ENCODE measurements at places on chromosomes 11 and 22.

GRCh38 chr11:85699957-85700741, 14.2 kb upstream of the CCDC89 start:
- DNase-seq = no peak

DNA sequence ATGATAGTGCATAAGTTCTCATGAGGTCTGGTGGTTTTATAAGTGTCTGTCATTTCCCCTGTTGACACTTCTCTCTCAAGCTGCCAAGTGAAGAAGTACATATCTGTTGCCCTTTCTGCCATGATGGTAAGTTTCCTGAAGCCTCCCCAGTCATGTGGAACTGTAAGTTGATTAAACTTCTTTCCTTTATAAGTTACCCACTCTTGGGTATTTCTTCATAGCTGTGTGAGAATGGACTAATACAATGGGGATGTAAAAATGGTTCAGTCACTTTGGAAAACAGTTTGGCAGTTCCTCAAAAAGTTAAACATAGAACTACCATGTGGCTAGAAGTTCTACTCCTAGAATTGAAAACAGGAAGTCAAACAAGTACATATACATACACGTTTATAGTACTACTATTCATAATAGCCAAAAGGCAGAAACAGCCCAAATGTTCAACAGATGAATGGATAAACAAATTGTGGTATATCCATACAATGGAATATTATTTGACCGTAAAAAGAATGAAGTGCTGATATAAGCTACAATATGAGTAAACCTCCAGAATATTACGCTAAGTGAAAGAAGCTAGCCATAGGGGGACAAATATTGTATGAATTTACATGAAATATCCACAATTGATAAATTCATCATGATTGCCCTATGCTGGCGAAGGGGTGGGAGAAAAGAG, 16.0 kb upstream of the DKK3 start:
- no peak for DNase-seq

DNA sequence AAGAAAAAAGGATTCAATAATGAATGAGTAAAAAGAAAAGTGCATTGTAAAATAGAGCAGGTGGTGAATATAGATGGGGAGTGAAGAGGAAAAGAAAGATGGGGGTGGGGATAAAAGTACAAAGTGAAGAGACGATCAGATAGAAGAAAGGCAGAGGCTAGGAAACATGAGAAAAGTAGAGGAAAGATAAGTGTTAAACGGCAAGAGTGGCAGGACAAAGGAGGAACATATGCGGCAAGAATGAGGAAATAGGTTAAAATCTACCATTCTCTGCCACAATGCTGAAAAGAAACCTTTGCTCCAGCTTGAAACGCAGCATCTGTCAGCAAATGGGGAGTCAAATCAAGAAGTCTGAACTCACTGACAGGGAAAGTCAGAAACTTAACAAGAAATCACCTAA, 6.8 kb downstream of the FUT4 start:
- no peak for DNase-seq

GRCh38 chr11:65219930-65220213, 38.1 kb downstream of the CAPN1 start:
- no peak for DNase-seq

DNA sequence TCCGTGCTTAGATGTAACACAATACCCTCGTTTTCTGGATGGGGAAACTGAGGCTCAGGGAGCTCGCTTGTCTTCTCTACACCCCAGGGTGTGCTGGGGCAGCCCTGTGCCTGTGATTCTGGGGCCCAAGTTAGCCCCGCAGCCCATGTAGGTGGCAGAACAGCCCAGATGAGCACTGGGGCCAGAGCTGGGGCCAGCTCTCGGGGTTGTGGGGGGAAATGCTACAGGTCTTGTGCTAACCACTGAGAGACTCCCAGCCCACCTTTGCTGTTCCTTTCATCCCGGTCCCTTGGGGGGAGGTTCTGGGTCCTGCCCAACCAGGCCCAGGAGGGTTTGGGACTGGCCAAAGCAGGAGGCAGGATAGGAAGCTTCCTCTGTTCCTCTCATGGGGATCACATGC, 13.5 kb downstream of the MYEOV start:
- DNase-seq = peak; percentile 15

DNA sequence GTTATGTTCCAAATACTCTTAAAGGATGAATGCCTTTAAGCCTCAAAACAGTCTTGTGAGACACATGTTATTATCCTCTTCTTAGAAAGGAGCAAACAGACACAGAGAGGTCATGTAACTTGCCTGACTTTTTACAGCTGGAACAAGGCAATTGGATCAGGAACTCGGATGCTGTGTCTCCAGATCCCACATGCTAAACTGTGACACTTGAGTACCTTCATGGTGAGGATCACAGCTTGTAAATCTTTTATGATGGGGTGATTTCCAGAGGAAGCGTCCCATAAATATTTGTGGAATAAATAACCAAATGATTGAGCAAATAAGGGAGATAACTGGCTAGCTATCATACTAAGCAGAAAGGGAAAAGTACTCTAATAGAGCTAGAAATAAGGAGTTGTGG, 171.2 kb downstream of the C11orf91 start:
- no peak for DNase-seq

DNA sequence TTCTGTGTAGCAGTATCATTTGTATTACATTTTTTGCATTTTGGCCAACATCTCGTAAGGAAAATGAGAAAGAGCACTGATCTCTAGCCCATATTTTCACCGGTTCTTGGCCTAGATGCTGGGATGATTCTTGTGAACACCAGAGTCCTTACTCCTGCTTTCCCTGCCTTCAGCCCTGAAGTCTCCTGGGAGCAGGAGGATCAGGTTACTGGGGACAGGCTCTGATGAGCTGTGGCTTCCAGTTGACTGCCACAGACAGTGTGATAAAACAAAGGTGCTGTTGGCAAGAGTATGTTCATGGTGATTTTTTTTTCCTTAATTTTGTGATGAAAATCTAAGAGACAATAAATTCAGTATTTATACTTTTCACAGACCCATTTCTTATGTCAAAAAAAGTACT, 34.2 kb upstream of the ADSL start:
- DNase-seq = no peak

DNA sequence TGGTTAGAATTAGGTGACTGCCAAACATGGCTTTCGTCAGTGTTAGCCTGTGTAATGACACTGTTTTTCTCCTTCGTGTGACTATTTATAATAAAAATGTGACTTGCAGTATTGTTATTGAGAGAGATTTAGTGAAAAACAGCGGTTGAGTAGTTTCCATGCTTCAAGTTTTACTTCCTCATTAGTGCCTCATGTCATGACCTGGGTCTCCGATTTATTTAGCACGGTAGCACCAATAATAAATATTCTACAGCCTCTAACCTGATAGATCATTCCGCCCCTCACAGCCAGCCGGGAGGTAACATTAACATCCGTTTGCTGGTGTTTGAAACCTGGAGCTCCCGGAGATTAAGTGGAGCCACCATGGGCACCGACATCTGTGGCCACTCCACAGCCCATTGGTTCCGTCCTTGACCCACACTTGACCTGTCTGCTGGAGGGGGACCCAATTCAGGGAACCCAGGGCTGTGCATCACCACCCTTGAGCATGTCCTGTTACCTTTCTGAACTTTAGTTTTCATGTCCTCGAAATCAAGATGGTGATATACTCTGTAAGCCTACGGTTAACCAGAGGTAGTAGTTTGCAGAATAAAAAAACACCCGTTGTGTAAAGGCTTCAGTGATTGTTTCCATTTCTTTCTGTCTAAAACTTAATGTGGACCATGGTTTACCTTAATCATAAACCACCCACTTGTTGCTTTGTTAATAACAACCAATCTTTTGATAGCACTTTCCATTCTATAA, 104.1 kb downstream of the ATXN10 start:
- no peak for DNase-seq

DNA sequence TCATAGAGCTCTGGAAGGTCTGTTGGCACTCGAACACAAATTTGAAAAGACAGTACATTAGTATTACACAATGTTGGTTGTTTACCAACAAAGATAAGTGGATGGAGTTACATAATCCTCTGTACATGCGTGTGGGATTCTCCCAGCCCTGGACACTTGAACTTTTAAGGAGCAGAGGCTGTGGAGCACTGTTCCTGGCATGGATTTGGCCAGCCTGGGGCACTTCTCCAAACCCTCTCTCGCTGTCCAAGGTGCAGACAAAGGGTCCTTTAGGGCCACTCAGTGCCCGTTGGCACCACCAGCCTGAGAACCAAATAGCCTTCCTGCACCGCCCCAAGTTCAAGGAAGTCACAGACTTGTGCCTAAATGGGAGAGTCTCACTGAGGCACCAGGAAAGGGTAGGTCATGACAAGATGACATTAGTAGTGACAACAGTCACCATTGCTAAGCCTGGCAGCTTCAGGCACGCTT, 1.6 kb upstream of the ANO1 start:
- DNase-seq = peak; percentile 7

DNA sequence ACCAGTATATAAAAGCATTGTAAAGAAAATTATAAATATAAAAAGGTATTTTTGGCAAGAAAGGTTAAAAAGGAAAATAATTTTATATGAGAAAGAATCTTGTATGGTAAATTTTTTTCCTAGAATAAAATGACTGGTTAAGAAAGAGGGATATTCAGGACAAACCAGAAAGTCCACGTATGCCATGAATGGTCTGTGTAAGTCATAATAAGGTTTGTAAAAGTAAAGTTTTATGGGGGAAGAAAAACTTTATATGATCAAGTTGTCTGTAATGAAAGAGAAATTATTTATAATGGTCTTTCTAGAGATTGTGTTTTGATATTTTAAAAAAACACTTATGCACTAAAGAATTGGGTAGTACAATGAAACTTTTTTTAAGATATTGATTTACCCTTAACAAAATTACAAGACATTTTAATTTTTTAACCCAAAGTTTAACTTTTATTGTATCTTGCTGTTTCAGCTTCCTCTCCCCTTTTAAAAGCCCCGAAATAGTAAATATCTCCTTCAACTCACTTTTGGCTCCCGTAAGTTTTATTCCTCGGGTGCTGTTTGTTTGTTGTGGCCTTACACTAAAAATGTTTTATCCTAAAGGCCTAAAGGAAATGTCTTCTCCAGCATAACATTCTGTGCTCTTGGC, 47.7 kb downstream of the AMOTL1 start:
- no peak for DNase-seq

GRCh38 chr22:25350551-25350971, 131.1 kb downstream of the CRYBB2 start:
- no peak for DNase-seq

DNA sequence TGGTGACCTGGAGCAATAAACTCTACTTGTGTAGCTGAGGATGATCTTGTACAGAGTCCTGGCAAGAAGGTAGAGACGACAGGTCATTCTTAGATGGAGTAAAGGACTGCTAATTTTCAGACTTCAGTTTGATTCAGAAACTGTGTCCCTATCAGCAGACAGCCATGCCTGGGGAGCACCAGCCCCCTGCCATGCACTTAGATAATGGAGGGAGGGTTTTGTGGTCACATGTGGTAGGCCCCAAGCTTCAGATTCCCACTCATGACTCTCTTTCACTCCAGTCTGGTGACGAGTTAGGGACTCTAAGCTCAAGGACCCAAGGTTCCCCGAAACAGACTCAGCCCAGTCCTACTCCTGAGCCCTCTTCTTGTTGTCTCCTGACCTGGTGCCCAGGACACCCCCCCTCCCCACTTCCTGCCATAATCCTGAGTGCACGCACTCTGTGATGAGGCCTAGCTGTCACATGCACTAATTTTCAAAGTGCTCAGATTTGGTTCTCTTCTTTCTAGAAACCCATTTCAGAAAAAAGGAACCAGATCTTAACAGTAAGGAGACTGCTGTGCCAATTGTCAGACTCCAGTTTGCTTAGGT, 10.2 kb upstream of the AMPD3 start:
- no peak for DNase-seq

GRCh38 chr22:32327066-32327465, 30.6 kb upstream of the RFPL3 start:
- no peak for DNase-seq

GRCh38 chr22:44309647-44310046, 3.1 kb downstream of the SHISAL1 start:
- no peak for DNase-seq

DNA sequence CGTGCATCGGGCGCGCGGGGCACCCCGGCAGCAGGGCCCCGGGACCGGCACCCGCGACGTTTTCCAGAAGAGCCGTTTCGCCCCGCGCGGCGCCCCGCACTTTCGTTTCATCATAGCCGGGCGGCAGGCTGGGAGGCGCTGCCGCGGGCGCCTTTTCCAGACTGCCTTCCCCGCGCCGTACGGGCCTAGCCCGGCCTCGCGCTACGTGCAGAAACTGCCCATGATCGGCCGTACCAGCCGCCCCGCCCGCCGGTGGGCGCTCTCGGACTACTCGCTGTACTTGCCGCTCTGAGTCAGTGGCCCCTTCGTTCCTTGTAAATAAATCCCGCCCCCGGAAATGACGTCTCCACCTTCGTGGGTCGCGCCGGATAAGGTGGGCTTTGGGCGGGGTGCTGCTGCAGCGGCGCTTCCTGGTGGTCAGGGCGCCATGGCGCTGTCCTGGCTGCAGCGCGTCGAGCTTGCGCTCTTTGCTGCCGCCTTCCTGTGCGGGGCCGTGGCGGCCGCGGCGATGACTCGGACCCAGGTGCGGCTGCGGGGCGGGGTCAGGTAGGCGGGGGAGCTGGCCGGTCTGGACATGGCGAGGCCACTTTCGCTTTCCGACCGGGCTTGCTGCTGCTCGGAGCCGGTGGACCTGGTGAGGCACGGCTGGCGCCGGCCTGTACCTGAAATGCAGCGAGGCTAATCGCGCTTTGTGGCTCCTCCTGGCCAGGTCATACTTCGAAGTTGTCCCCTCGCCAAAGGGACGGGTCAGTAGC, at the start of gene TMEM179B:
Gene TMEM179B, plus strand, starts transcription at position 398 of the 755 bp plus-strand sequence. Its CDS starts 30 bp downstream, at position 428.
- peak; percentile 93 for DNase-seq

DNA sequence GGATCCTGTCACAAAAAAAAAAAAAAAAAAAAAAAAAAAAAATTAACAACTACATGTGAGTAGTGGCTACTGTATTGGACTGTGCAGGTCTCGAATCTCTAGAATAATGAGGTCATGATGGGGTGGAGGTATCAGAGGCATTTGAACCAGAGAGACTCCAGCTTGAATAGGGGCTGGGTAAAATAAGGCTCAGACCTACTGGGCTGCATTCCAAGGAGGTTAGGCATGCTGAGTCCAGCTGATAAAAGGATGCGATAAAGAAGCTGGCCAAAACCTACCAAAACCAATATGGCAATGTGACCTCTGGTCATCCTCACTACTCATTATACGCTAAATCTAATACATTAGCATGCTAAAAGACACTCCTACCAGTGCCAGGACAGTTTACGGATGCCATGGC, 5.9 kb upstream of the PACSIN3 start:
- no peak for DNase-seq

DNA sequence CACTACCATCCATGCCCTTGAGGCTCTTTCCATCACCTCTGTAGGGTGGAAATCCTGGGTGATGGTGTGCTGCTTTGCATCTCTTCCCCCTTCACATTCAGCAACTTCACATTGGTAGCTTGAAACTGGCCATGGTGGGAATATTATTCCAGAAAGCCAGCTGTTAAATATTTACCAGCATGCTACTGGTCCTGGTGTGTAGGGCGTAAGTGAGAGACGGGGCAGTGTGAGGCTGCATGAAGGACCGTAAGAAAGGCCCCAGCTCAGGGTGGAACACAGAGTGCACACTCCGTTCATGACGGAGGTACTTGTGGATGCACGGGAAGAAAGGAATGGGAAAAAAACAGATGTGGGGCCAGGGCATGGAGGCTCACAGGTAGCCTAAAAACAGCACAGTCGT, 121.3 kb downstream of the PKNOX2 start:
- DNase-seq = no peak

- no peak for DNase-seq
These were observed 2.0 kb downstream of the FIBIN start for GRCh38 chr11:26995701-26996460.

- DNase-seq = no peak
These were observed 3.1 kb upstream of the CAVIN3 start for GRCh38 chr11:6323291-6323905.
